ENCODE measurements at places on chromosomes 11 and 22. TPM values are rescaled to one million over a fixed set of nuclear protein-coding genes. Genes with fewer than 3 reads are reported as not detected.

Gene CHRM1
- 57.1 TPM for total RNA-seq

Gene GAB4
- total RNA-seq = not detected

Gene AHNAK
- 135 TPM for total RNA-seq

Gene GLB1L2
- 2.5 TPM for total RNA-seq

Gene RPS3
- 538 TPM for total RNA-seq

Gene SMPD1
- total RNA-seq = 58.7 TPM

Gene ZP1
- not detected for total RNA-seq

Gene C11orf91
- not detected for total RNA-seq

Gene MFNG
- total RNA-seq = 8.1 TPM

Gene CBLIF
- total RNA-seq = not detected

Gene MPZL3
- total RNA-seq = 0.59 TPM

Gene CARD16
- total RNA-seq = 11.4 TPM

Gene MGAT3
- 95.8 TPM for total RNA-seq

Gene MFRP
- not detected for total RNA-seq

Gene C11orf87
- 30.2 TPM for total RNA-seq

Gene LSP1
- total RNA-seq = 3.8 TPM

Gene MAP6
- total RNA-seq = 125 TPM

Gene PGA3
- total RNA-seq = not detected

Gene MS4A8
- not detected for total RNA-seq

Gene KRTAP5-2
- 0.69 TPM for total RNA-seq

Gene NCAM1
- 484 TPM for total RNA-seq

Gene ANO5
- total RNA-seq = 20.2 TPM

Gene SEC14L6
- total RNA-seq = 1.8 TPM

Gene ARHGEF17
- total RNA-seq = 138 TPM
